ENCODE measurements at places on chromosomes 5 and 9.
A peak's percentile ranks its signal among the peaks of the same experiment; 100 is the strongest.

DNA sequence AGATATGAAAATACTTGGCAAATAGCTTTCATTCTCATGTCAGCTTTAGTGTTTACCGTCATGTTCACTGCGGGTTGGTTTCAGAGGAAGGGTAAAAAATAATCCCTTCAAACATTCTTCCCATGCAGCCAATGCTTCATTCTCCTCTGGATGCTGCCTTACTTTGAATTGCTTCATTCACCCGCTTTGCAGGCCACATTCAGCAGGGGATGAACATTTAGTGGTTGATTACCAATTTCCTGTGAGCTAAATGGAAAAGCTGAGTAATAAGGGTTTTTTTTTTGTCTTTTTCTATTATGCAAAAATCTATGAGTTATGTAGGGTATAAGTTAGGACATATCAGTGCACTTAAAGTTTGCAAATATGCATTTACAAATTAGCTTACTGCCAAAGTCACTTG lies 96.3 kb upstream of the MEF2C start:
- DNase-seq = peak; percentile 13

GRCh38 chr5:14812166-14812565 lies 59.4 kb downstream of the ANKH start:
- no peak for DNase-seq

DNA sequence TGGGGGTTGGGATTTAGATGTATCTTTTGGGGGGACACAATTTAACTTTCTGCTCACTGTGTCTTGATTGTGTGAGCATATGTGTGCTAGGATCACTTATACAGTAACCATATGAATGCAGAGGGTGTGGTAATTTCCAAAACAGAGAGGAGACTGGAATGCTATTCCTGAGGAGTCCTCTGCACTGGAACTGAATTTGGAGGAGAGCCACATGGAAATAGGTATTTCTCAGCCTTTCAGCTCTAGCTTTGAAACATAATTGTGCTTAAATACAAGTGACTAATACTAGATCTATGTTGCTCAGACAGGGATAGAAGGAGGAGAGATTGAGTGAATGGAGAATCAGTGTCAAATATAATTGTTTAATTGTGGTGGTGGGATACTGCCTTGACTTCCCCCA lies 45.5 kb downstream of the FOCAD start:
- DNase-seq = no peak

DNA sequence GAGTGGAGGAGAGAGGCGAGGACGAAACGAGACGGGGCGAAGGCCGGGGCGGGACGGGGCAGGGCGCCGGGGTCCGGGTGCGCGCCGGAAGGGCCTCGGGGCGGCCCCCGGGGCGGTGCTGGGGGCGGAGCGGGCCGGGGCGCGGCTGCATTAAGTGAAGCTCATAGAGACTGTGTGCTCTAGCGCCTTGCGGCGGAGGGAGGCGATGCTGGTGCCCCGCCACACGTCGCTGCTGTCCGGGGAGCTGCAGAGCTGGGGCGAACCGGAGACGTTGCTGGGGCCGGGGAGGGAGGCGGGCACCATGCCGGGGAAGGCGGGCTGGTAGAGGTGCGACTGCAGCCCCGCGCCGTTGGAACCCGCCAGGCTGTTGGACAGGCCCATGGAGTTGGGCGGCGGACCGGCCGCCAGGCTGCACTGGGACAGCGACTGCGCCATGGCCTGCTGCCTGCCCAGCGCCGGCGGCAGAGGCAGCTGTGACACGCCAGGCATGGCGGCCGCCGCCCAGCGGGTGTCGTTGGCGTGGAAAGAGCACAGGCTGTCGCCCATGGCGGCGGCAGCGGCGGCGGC lies 8.3 kb downstream of the OTP start:
- peak; percentile 73 for DNase-seq

- no peak for DNase-seq
Measured at GRCh38 chr9:88358723-88359122, 29.5 kb upstream of the SPIN1 start.

DNA sequence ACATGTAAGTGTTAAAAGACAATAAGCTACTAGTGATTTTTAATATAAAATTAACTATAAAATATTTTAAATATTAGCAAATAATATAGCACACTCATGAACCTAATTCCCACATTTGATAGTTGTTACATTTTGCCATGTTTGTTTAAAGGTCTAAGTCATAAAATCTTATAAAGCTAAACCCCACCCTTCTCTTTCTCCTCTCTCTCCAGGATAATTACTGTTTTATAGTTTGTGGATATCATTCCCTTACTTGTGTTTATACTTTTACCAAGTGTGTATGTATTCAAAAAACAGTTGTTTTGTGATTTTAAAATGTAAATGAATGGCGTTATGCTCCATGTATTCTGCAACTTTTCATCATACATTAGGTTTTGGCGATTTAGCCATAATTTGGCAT lies 34.2 kb downstream of the LYRM7 start:
- DNase-seq = no peak

- peak; percentile 37 for DNase-seq
Measured at GRCh38 chr5:68178579-68178978, 37.0 kb upstream of the PIK3R1 start.

DNA sequence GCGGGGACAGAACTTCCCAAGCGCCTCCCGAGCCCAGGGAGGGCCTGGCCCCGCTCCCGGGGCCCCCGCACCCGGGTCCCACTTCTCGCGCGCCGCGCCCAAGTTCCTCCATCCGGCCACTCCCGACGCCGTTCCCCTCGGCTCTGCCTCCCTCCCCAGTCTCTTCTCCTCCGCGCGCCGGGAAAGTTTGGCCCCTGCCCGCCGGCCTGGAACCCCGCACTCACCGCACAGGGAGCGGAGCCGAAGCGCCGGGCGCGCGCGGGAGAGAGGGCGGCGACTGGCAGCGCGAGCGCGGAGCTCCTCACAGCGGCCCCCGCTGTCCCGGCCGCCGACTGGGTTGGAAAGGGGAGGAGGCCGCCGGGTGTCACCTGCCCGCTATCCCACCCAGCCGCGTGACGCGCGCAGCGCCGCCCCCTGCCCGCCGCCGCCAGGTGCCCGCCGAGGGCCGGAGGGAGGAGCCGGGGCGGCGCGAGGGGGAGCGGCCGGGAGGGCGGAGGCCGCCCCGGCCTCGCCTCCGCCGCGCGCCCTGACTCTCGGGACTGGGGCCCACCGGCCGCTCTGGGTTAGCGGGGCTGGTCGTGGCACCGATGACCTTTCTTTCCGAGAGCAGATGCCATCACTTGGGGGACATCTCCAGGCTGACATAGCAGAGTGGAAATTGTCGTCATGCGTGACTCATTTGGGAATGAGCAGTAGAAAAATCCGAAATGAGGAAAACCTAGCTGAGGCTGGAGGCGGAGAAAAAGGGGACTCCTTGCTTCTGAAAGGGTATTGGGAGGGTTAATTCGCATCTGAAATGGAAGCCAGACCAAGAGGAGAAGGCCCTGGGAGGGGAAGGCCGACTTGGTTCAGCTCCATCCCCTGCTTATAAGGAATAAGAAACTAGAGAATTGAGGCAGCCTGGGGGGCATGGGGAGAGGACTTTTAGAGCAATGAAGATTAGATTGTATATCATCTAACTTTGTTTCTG lies at the start of gene ELOVL7:
ELOVL7 (minus strand) TSS at position 334 of the 970 bp plus-strand sequence. CDS start 56,872 bp downstream, outside the sequence.
- DNase-seq = peak; percentile 54

DNA sequence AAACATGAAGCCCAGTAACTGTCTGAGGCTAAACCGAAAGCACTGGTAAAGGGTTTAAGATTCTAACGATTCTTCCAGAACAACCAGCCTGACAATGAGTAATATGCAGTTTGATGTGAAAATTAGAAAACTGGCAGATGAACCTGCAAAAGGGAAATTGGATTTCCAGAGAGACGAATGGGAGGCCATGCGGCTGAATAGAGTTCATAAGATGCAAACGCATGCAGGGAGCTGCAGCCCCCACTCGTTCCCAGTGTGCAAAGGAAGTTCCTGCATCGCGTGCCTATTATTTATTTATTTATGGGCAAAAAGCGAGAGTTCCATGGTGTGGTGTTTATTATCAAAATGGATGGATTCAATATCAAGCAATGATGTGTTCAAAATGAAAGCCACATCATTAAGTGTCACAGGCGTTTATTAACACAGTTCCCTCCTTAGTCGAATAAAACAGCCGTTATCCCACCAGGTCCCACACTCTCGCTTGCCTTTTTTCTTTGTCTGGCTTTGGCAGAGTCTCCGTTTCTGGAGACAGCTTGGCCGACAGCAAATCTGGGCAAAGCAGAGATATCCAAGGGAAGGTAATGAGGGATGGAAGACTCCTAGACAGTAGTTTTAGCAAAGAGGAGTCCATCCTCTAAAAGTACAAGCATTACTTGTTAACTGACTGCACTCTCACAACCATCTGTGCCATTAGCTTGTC lies 451.4 kb downstream of the KDM4C start:
- no peak for DNase-seq

- no peak for DNase-seq
Measured at GRCh38 chr9:129401623-129402370, 219.1 kb downstream of the C9orf50 start.

DNA sequence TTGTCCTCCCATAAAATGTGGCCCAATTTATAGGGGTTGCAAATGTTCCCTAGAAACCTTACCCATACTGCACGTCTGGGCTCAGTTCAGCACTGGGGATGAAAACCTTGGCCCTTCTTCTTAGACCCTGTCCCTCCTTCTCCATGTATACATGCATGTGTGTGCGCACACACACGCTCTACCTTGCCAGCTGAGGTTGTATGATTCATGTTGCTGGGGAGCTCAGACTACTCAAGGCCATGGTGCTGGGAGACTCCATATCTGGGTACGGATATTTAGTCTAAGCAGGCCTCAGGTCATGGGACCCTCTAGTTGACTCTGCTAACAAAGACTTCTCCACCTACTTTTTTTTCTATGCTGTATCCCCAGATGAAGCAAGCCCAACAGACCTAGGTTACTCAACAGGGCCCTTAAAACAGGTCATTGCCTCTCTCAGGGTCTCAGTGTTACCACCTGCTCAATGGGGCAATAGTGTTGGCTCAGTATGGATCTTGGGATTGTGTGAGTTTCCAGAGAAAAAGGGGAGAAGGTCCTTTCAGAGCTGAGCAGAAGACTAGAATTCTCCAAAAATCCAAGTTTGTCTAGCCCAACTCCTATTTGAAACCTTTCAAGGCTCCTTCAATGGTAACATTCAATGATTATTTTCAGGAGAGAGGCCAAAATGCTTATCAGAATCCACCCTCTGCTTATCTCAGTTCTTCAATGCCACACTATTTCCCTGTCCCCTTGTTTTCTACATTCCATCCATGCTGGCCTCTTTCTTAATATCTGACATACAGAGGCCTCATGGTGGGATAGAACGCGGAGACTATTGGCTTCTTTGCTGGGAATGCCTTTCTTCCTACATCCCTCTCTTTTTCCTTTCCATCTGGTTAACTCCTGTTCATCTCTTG lies 123.6 kb upstream of the PITX1 start:
- DNase-seq = no peak

DNA sequence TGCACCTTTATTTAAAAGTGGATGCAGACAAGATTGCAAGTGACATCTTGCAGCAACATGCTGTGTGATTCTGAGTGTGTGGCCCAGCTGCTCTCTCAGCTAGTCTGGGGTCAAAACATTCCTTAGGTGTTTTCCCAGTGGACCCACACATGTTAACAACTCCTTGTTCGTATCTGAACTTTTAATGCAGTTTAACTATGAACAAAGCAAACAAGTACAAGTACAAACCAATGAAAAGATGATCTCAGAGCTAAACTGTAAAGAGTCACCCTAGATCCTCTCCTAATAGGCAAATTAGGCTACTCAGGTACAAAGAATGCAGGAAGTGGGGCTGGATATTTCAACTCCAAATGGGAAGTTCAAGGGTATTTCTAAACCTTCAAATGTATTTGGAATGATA lies 108.4 kb downstream of the ENTREP1 start:
- no peak for DNase-seq

GRCh38 chr5:42721484-42721883 lies 35.1 kb upstream of the CCDC152 start:
- no peak for DNase-seq

DNA sequence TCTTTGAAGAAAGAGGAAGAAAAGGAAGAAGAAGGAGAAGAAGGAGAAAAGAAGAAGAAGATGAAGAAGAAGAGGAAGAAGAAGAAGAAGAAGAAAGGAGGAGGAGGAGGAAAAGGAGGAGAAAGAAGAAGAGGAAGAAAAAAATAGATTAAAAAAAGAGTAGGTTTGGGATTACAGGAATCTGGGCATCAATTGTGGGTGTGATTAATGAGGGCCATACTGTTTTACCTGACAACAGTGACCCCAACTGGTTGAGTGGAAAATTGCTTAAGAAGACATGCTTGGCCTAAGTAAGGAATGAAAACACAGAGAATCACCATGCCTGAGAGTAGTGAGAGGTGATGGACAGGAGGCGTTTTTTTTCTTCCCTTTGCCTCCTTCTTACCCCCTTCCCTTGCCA lies 114.6 kb downstream of the FAM170A start:
- no peak for DNase-seq

DNA sequence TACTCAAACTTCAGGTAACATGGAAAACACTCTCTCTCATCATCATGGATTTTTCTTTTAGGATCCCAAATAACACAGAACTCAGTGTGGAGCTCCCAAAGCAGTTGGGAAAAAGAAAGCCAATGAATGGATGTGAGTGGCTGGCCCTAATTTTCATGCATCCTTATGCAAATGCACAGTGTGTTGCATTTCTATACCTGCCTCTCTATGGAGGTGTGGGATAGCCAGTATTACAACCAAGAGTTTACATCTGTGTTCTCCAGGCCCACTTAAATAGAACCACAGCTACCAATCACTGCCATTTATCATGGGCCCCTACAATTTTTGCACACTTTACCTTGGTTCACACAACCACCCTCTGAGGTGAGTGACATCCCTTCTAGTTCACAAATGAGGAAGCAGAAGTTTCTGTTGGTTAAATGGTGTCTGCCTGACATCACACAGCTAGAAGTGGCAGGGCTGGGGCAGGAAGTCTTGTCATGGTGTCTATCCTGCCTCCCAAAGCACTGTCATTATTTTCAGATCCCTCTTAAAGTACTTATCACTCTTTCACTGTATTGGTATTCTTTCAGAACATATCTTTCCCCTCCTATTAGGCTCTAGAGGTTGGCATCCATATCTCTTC lies 17.3 kb downstream of the MAMDC2 start:
- DNase-seq = no peak

DNA sequence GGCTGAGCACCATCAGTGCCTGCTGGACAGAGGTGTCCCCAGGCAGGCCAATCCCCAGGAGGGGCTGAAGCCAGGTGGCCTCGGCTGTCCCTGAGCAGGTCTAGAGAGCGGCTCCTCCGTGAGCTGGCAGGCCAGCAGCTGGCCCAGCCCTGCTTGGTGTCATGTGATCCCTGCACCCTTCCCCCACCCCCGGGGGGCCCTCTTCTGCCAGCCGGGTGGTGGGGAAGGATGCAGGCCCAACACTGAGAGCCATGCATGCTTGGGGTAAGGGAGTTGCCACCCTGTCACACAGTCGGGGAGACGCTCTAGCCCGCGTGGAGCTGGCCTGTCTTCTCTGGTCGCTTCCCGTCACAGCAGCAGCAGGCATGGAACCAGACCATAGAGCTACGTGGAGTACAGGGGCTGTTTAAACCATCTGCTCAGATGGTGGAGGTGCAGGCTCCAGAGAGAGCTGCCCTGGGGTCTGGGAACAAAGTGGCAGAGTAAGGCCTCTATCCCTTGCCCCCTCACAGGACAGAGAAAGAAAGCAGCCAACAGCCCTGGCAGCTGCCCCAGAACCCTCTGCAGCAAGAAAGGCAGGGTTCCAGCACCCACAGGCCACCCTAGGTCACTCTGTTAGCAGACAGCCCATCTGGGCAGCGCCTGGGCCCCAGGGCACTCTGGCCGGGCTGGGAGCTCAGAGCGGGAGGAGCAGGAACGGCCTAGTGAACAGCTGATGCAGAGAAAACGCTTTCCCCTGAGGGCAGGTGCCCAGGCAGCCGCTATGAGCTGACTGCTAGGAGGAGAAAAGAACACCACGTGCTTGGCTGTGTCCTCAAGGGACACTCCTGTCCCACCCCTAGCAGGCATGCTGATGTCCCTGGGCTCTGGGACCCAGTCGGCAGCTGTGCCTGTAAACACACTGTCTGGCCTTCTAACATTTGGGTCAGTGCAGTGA lies 6.8 kb downstream of the RALGDS start:
- DNase-seq = no peak
